NCI-H748 treated with DMSO at 0.1 percent for 48 hours (cell line): ENCODE measurements at places on chromosomes 4 and X.

- DNase-seq, result peak; percentile 1
Measured at GRCh38 chr4:128427832-128428366, 140.3 kb upstream of the PGRMC2 start.

GRCh38 chr4:158521484-158522088, at the start of gene RXFP1:
Gene RXFP1 (plus strand): TSS chr4:158521882. CDS start chr4:158521977, 95 bp downstream.
- DNase-seq, result no peak

DNA sequence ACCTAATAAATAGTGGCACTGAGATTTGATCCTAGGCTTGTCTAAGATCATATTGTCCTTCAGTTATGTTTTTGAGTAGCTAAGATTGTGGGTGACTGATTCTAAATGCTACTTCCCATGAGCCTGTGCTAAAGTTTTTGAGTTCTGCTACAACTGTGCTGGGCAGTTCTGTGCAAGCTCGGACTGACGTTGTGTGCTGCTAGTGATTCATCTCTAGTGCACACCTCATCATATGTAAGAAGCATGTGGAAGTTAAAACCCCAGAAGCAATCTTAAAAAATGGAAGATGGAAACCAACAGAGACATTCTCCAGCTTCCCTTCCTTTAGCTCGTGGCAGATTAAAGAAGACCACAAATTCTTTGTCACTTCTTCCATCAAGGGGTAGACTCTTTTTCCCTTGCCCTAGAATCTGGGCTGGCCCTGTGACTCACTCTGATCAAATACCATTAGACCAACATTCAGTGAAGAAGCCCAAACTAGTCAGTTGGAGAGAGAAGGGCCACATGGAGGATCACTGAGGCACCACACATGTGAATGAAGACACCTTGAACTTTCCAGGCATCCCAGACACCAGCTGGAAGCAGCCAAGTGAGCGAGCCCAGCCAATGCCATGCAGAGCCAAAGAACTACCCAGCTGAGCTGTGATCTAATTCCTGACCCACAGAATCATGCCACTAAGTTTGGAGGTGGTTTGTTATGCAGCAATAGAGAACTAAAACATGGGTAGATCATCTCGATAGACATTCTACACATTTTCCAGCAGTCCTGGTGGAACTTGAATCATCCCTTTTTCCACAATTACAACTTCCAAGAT, 16.8 kb downstream of the ARHGAP6 start:
- no peak for DNase-seq

- no peak for DNase-seq
Measured at GRCh38 chrX:116872931-116873330, 410.2 kb upstream of the CT83 start.

- peak; percentile 34 for DNase-seq
Measured at GRCh38 chr4:158670975-158671664, 567 bp downstream of the C4orf46 start.

GRCh38 chrX:42398967-42399631, 378.9 kb downstream of the PPP1R2C start:
- DNase-seq, result no peak

GRCh38 chrX:122047261-122047660, 999.9 kb downstream of the GLUD2 start:
- no peak for DNase-seq
